Bone marrow (tissue), 2 donors: ENCODE measurements at places on chromosomes 11 and 22.

- no peak for DNase-seq
These were observed 1.4 kb upstream of the LHFPL7 start for GRCh38 chr22:24947881-24948280.

GRCh38 chr11:77884829-77885190 is 63.9 kb downstream of the AAMDC start:
- no peak for DNase-seq

DNA sequence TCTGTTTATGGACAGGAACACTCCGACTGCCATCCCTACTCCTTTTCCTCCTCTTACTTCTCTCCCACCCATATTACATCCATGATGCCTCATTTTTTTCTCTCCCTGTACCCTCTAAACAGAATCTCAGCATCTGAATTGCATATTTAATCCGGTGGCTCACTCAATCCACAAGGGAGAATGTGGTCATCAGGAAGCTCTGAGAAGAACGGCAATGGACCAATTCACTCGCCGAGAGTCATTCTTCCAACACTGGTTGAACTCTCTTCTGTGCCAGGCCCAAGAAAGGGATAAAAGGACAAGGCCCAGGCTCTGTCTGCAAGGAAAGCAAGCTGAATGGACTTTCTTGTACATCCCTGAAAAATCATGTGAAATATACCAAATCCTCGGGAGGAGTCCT is 15.9 kb downstream of the MAP6 start:
- no peak for DNase-seq

- no peak for DNase-seq
These were observed 102.6 kb upstream of the SPON1 start for GRCh38 chr11:13859892-13860291.

DNA sequence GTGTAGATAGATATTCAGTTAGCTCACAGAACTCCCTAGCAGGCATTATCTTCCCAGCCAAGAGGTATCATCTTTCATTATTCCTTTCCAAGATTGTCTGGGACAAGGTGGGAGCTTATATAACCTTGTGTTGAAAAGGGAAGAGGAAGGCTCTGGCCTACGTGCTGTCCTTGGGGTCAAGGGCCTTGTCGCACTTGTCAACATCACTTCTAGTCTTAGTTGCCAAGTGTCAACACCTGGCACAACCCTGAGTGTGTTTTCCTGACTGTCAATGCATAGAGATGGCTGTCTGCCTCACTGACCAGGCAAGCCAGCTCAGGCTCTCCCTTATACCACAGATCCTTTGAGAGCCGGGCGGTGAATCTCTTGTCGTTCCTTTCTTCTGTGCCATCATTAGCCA is 331.9 kb downstream of the CNTN5 start:
- no peak for DNase-seq

- DNase-seq: no peak
These were observed 24.8 kb downstream of the MYH9 start for GRCh38 chr22:36362932-36363331.

GRCh38 chr22:32574411-32574810 is 99.8 kb downstream of the FBXO7 start:
- DNase-seq: no peak

DNA sequence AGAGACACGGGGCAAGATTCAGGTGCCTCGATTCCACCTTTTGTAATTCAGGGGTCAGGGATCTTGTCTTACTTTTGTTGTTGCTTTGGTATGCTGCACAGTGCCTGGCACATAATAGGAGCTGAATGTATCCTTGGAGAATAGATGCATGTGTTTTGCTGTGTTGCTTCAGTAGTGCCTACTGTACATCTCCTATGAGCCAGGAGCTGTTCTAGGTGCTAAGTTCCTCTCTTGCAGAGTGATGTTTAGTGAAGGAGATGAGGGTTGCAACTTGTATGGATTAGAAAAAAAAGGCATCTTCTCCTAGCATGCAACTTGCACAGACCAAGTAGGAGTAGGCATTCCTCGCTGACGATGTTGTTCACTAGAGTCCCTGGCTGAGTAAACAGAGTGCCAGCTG is 555.4 kb downstream of the NTM start:
- DNase-seq: no peak

GRCh38 chr11:31218847-31219246 is 150.7 kb downstream of the DCDC1 start:
- no peak for DNase-seq
